Stimulated activated CD4-positive, alpha-beta T cell treated with anti-CD3 and anti-CD28 coated beads, TNF-alpha, amount 100 ng/mL, for 48 hours (primary cell): ENCODE measurements at places on chromosomes 2 and 18.

DNA sequence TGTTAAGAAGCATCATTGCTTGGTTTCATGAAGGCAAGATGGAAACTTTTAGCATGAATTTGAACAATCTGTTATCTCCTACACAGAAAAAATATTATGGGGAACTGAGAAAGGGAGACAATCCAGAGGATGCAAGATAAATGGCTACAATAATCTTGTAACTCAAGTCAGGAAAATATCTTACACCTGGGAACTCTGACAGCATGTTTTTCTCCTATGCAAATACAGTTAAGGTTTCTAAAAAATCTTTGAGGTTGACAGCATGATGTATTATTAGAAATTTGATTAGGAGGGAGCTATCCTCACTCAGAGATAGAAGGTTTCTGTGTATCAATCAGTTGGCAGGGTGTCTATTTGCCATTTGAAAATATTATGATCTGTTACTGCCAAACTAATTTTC lies 75.6 kb downstream of the GPD2 start:
- no peak for DNase-seq

DNA sequence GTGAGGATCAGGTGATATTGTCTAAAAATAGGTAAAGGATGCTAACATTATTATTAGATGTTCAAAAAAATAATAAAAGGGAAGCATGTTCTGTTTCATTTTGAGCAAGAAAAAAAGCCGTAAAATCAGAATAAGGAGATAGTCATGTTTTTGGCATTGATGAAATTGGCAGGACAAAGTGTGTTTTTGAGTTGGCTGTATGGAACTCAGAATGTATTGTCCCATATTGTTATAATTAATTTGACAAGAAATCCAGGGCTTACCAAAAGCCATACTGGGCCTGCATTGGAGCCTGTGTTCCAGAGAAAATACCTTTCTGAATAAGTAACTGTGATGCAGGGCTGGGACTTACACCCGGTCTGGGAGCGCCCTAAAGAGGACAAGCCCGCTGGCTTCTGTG lies 232.0 kb downstream of the AGAP1 start:
- no peak for DNase-seq

- DNase-seq, result no peak
Measured at GRCh38 chr2:172334988-172335387, 92.4 kb upstream of the ITGA6 start.

DNA sequence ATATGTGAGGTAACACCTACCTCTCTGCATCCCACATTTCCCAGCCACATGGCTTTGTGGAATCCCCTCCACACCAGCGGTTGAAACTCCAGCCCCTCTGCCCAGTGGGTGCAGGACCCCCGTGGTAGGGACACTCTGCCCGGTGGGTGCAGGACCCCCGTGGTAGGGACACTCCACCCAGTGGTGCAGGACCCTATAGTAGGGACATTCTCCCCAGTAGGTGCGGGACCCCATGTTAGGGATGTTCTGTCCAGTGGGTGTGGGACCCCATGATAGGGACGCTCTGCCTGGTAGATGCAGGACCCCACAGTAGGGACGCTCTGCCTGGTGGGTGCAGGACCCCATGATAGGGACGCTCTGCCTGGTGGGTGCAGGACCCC lies 11.5 kb downstream of the COPS9 start:
- no peak for DNase-seq

GRCh38 chr18:22542406-22542835 lies 124.7 kb upstream of the CTAGE1 start:
- no peak for DNase-seq

DNA sequence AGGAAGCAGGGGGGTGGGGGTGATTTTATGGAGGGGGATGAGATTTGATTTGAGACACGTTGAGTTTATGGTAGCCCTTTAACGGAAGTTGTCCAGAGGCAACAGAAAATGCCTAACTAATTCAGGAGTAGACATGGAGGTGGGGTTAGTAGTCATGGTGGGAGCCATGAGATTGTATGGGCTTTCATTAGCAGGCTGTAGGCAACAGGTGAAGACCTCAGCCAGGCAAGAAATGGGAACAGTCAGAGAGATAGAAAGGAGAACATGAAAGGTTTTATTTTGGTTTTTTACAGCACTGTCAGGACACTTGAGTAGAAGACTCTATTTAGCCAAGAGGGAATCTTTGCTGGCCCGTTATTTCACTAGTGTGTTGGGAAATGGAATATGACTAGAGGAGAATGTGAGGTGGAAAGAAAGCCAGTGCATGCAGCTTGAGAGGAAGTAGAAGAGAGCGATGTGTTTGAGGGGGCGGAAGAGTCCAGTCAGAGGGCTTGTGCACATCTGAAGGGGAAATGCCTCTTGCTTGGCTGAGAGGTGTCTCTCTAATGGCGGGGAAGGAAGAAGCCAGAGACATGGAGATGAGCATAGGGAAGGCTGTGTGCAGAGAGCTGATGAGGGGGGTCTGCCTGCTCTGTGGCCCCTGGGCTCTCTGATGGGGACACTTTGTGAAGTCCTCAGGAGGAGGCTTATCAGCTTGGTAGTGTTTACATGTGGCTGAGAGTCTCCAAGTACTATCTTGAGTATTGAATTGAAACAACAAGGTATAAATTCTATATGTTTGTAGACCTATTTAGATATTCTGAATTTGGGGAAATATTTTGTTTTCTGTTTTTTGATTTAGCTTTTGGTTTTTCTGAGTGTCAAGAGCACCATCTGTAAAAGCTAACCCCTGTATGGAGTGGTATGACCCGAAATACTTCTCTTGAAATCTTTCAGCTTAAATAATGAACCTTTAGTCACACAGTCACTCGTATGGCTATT lies 66.9 kb upstream of the ITM2C start:
- DNase-seq, result no peak

GRCh38 chr2:205051417-205051816 lies 506.1 kb downstream of the PARD3B start:
- no peak for DNase-seq

GRCh38 chr2:38797250-38797676 lies 19.3 kb downstream of the GEMIN6 start:
- no peak for DNase-seq

DNA sequence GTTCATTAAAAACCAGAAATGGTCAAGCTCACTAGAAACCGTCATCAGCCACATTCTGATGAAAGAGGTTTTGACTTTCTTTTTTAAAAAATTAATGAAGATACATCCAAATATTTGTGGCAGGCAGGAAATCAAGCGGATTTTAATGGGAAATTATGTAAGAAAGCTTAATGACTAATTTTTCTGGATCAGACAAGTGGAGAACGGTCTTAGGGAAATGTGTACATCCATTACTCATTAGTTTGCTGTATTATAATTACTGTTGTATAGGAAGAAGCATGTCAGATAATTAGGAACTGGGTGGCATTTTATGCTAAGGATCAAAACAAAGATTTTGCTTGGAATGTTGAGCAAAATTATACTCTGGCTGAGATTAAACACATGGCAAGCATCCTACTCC lies 39.4 kb downstream of the AGAP1 start:
- DNase-seq, result no peak

- DNase-seq, result no peak
Measured at GRCh38 chr2:235651643-235652042, 157.8 kb downstream of the AGAP1 start.

- DNase-seq, result no peak
Measured at GRCh38 chr18:2687390-2688001, 32.0 kb downstream of the SMCHD1 start.

GRCh38 chr2:210913461-210913860 lies 357.1 kb downstream of the CPS1 start:
- no peak for DNase-seq

DNA sequence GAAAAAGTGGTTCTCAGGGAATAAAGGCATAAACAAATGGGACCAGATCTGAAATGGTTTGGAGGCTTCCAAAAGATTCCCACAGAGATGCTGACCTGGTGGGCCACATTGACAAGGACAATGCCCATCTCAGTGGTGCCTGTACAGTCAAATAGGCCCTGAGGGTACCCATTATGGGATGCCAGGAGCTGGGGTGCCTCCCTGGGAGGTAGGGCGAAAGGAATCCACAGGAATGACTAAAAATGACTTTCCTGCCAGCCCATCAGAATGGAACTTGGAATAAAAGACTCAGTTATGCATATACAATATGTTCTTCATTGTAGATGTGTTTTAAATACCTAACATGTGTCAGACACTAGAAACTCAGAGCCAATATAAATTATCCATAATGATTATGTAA lies 248.5 kb downstream of the RNF144A start:
- DNase-seq, result no peak

- no peak for DNase-seq
Measured at GRCh38 chr2:217316743-217317142, 456.9 kb upstream of the TNP1 start.

- peak; percentile 70 for DNase-seq
Measured at GRCh38 chr2:64873472-64873924, 115.7 kb upstream of the SLC1A4 start.

DNA sequence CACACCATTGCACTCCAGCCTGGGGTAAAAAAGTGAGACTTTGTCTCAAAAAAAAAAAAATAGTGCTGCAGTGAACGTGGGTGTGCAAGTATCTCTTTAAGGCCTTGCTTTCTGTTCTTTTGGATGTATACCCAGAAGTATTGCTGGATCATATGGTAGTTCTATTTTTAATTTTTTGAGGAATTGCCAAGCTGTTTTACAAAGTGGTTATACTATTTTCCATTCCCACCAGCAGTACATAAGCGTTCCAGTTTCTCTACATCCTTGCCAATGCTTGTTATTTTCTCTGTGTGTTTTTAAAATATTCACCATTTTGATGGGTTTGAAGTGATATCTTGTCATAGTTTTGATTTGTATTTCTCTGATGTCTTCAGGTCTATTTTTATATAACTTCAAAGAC lies 13.1 kb downstream of the ARMC9 start:
- DNase-seq, result no peak

DNA sequence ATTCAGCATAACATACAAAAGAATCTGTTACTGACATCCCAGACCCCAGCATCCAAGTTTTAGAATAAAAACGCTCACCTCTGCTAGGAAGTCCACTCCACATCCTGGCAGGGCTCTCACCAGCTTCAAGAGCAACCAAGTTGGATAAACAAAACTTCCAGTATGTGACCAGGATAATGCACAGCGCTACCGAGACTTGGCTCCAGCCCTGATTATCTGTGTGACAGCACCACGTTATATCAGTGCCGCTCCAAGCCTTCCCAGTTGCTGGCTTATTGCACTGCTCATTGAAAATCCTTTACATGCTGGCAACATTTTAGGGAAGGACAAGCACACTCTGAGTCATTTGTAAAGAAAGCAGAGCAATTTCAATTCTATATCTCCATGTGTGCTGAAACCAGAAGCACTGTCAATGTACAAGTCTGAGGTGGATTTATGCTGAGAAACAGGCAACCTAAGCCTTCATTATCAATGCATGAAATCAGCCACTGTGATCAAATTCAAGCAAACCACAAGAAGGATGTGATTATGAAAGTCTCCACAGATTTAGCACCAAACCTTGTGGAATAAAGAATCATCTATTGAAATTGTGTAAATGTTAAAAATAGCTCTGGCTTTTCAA lies 115.7 kb downstream of the ZNF385B start:
- no peak for DNase-seq

DNA sequence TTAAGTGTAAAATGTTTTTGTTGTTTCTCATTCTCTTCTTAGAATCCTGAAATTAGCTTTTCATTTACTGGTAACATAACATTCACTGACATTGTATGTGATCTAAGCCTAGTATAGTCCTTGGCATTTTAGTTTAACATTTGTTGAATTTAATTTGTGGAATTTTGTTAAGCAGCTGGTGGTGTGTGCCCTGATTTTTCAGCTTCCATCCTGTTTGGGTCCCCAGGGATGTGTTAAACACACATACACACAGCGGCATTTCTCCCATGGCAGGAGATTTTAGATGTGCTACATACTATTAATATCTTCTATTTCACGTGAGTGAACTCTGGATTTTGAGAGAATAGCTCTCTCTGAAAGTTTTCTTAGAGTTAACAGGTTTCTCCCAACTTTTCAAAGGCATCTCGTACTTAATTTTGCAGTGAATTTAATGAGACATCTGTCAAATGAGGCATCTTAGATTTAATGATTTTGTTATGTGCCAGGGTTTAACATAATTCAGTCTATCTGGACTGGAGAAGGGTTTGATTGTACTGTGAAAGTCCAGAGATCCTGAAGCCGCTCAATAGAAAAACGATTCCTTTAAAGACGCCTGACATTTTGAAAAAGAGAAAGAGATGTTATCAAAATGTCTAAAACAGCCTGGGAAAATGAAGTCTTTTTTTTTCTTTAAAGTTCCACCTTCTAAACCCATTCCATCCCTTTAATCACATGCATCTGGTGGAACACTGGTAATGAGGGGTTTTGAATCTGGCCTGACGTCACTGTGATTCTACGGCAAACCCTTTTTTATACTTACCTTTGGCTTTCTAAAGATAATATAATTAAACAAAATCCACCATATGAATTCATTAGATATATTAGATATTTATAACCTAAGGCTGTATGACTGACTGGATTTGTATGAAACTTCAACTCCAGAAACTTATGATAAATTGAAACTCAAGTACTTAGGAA lies 6.8 kb downstream of the PHLPP1 start:
- no peak for DNase-seq

- no peak for DNase-seq
Measured at GRCh38 chr18:23203891-23204432, 68.7 kb downstream of the CABLES1 start.
